ENCODE measurements at places on chromosomes 3 and 15.

DNA sequence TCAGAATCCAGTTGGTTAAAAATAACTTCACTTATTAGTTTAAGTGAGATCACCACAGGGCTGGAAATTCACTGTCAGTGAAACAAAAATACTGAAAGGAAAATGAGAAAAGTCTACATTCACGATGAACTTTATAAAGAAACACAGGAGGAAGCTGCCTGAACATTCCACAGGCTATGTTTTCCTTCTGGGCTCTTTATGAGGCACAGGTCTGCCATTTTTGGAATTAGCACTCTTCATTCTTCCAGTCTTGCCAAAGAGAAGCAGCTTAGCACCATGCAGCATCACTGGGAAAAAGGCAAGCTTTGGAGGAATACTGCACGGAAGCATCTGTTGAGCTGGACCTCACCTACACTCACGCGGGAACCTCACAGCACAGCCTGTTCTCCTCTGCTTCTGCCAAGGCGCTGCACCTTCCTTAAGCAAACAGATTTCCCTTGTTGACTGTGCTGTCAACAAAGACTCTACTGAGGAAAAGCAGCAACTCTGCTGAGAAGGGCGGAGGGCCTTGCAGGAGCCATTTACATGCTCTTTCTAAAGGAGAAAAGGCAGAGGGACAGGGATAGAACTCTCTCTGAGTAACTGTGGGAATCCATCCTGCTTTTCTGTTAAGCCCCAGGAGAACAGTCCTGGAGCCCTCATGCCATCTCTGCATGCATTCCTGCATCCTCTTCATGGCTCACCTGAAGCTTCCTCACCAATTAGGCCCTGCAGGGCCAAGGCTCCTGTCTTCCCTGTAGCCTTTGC is 15.7 kb downstream of the SUSD5 start:
- no peak for DNase-seq

DNA sequence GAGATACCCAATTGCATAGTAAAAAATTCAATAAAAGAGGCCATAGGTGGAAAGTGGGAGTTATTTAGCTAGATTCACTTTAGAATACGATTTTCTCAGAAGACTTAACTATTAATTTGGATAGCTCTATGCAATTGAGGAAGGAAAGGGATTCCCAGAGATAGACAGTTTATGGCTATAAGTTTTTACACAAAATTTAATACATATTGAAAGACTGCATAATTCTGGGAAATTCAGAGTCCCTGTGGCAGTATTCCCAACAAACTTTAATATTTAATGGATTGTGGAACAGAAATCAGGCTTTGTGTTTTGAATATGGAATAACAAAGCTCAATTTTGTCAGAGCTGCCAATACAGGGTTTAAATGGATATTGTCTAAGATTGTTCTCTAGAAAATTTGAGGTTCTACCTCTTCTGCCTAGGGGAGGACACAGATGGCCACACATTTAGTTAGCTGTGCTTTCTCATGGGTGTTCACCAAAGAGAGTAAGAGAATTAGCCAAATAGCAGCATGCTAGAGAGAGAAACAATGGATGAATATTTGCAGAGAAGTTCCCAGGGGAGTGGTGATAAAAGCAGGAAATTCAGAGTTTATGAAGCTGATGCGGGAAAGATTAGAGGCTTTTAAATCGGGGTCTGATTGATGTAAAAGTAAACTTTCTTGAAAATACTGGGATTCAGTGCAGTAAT is 8.5 kb downstream of the ISL2 start:
- DNase-seq = no peak

DNA sequence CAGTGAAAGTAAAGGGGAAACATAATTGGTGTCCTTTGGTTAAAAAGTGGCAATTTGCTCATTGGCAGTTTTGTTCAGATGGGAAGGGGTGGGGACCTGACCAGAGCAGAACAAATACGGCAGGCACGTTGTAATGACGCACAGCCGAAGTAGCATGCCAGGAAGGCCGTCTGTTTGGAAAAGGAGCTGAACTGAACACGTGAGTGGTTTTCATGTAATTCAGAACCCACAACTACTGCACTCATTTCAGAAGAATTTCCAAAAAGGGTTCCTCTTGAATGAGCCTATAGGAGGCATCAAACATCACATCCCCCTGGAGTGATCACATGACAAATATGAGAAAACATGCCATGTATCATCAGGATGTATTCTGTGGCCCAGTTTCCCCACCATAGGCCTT is 42.9 kb upstream of the LMCD1 start:
- no peak for DNase-seq

DNA sequence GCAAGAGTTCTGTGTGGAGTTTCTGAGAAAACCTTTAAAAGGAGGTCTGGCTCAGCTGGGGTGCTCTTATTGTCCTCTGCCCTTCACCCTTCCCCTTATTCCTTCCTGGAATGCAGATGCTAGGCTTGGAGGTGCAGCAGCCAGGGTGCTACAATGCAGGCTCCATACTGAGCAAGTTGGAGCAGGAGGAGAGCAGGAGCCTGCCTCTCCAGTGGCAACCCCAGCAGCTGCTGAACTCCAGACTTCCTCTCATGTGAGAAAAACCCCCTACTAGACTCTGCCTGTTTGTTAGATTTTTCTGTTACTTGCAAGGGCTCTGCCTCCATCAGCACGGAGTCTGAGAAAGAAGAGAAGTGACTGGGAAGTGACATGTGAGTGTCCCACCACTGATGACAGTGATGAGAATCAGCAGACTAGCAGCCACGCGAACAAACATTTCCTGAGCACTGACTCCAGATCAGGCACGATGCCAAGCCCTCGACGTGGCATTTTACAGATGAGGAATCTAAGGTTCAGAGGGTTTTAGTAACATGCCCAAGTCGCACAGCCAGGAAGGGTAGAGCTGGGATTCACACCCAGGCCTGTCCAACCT is 16.1 kb upstream of the RARRES1 start:
- no peak for DNase-seq

DNA sequence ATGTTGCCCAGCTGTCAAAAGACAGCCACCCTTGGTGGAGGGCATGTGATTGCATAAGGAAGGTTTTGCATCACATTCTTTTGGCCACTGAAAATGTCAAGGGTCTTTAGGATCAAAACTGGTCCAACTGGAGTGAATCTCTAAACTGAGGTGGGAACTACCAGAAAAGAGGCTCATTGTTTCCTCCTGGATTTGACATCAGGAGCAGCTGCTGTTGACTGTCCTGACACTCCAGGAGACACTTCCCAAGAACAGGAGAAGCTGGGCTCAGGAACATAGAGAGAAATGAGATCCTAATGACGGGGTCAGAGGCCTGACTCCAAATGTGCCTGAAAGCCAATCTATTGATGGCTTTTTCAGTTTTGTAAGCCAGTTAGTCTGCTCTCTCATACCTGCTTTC is 105.3 kb upstream of the LRIG1 start:
- no peak for DNase-seq

- peak; percentile 52 for DNase-seq
Observed at GRCh38 chr3:168165390-168166269, 69.9 kb upstream of the GOLIM4 start.

DNA sequence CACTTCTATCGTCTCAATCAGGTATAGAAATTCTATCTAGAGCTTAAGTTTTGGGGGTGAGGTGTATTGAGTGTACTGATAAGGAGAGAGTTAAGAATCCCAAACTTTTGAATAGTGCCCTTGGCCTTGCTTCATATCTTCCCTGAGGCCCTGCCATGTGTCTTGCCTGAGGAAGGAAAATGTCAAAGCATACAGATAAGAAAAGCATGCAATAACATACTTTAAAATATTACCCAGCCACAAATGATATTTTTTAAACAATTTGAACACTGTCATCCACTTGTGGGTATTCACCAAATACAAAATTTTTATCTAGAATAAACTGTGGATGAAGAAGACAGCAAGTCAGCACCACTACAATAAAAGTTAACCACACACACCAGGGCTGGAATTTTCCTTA is 631.0 kb upstream of the ALCAM start:
- no peak for DNase-seq

DNA sequence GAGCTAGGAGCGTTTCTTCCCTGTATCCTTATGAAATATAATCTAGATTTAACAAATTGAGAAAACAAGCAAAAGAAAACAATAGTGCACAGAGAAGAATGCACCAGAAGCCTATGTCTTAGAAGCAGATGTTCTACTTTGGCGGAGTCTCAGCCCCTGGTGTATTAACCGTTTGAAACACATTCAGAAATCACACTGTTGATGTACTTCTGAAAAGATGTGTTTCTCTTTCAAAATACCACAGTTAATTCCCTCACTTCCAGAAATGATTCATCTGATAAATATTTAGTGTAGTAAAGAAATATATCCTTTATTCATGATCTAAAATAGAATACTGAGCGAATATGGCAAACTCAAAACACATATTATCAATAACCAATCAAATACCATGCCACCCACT is 77.7 kb downstream of the CBLB start:
- no peak for DNase-seq

DNA sequence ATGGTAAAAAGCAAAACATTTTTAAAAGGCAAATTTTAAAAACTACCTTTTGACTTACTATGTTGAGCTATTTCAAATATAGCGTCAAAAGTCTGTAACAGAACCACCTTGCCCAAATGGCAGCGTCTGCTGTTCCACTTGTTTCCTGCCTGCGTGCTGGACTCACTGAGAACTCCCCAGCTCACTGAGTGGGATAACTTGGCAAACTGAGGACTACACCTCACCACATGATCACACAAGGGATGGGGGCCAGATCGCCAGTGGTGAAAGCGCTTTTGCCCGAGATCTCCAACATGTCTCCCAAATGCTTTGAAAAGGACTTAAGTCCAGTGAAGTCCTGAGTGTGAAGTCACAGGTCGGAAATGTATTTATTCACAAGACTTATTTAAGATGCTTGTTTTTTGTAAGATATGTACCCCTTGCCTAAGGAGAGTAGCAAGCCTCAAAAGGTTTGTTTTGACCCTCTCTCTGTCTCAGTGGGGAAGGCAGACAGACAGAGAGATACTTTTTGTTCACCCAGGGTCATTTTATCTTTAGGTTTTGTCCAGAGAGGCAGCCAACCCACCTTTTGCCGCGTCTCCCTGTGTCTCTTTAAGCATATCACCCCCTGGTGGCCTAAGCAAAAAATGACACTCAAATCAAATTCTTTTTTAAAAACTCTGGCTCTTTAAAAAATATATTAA is 192.6 kb downstream of the PDZRN3 start:
- peak; percentile 6 for DNase-seq
